GM18507 (cell line): ENCODE measurements at places on chromosomes 5 and 9.

GRCh38 chr5:158819840-158820620 lies 279.7 kb downstream of the EBF1 start:
- peak; percentile 40 for DNase-seq

DNA sequence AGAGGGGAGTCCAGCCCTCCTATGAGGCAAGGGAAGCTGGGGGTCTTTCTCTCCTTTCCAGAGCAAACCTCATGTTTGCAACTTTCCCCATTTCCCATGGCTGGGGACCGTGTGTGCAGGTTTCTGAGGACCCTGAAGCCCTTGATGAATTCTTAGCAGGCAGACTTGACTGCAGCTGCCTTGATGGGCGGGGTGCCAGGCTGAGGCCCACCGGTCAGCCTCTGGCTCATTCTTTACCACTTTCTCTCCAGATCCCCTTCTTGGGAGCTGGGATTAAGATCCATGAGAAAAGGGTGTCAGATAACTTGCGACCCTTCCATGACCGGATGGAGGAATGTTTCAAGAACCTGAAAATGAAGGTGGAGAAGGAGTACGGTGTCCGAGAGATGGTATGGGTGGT lies 30.0 kb upstream of the FOXI1 start:
- DNase-seq = no peak

DNA sequence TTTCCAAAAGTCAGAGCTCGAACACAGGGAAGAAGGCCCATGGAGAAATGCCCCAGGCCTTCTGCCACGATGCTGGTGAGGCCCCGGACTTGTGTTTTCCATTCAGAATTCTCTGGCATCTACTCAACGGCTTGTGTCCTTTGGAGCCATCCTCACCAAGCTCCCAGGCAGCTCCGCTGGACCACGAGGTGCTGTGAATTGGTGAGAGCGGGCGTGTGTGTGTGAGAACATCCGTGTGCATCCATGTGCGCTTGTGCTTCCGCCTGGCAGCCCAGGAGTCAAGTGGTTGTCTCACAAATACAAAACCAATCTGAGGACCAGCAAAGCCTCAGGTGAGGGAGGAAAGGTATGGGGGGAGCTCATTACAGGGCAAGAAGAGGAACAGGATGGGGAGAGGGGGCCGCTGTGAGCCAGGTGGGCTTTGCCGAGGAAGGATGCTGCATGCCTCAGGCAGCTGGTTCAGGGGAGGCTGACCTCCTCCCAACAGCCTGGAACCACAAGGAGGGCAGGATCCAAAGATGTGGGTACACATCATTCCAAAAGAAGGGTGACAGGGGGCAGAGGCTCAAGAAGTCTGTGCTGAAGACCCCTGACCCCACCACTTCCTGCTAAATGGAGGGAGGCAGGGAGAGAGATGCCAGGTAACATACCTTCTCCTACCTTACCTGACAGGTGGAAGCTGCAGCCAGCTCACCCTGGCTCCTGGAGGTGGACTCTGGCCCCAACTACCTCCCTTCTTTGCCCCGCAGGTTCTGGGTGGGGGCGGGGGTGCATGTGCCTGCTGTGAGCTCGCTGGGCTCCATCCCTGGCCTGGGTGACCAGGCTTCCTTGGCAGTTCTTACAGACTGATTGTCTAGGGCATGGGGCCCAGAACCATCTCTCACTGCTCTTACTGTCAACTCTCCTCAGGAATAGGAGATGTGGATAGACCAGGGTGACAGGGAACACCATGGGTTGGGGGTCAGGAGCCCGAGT lies 196.3 kb downstream of the PAX5 start:
- no peak for DNase-seq

- no peak for DNase-seq
Measured at GRCh38 chr5:79576606-79577289, 35.5 kb upstream of the TENT2 start.

DNA sequence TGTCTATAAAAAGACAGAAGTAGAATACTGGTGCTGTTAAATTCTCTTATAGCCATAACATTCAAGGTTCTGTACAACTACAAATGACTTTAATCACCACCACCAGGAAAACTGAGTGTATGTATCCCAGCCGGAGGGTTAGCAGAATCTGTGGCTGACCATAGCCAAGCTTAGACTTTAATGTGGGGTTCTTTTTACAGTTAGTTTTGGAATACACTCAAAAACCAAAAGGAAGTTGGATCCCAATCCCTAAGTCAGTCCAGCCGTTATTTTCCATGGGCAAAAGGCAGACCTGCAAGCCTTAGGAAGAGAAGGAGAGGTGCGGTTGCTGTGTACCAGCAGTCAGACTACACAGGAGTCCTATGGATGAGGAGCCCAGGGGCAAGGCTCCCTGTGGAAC lies 179.8 kb downstream of the ENC1 start:
- no peak for DNase-seq

DNA sequence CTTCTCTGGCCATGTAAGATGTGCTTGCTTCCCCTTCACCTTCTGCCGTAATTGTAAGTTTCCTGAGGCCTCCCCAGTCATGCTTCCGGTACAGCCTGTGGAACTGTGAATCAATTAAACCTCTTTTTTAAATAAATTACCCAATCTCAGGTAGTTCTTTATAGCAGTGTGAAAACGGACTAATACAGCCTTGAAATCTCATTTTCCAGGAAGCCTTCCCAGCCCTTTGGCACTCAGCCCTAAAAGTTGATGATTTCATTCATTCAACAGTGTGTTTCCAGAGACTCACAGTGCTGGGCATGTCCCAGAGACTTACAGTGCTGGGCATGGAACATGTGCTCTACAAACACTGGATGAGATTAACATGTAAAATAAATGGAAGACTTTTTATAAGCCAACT lies 135.8 kb downstream of the DCP2 start:
- DNase-seq = no peak

DNA sequence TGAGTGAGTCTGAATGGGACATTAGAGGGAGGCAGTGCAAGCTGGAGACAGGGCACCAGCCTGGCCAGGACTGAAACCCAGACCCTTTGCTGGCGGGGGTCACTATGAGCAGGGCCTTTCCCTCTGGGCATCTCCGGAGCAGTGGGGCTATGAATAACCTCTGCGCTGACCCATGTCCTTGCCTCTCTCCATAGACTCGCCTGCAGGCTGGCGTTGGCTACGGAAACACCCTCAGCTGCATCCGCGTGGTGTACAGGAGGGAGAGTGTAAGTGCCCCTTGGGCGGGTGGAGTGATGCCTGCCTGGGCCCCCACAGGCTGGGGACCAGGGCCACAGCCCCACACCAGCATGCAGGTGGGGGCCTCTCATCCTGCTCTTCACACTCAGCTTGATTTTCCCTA lies 15.8 kb downstream of the SLC25A48 start:
- DNase-seq = no peak

DNA sequence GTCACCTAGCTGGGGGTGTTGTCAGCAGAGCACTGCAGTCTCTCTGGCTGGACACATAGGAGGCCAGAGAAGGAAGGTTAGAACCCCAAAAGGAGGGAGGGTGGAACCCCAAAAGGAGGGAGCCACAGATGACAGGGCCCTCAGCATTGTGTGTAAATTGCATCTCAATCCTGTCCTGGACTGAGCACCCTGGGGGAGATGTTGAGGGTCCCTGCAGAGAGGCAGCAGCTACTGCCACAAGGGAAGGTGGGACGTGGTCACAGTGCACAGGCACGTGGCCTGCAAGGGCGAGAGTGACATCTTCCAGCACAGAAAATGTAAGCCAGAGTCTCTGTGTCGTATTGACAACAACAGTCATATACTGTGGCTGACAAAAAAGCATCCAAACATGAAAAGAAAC lies 36.5 kb upstream of the CEP72 start:
- no peak for DNase-seq

DNA sequence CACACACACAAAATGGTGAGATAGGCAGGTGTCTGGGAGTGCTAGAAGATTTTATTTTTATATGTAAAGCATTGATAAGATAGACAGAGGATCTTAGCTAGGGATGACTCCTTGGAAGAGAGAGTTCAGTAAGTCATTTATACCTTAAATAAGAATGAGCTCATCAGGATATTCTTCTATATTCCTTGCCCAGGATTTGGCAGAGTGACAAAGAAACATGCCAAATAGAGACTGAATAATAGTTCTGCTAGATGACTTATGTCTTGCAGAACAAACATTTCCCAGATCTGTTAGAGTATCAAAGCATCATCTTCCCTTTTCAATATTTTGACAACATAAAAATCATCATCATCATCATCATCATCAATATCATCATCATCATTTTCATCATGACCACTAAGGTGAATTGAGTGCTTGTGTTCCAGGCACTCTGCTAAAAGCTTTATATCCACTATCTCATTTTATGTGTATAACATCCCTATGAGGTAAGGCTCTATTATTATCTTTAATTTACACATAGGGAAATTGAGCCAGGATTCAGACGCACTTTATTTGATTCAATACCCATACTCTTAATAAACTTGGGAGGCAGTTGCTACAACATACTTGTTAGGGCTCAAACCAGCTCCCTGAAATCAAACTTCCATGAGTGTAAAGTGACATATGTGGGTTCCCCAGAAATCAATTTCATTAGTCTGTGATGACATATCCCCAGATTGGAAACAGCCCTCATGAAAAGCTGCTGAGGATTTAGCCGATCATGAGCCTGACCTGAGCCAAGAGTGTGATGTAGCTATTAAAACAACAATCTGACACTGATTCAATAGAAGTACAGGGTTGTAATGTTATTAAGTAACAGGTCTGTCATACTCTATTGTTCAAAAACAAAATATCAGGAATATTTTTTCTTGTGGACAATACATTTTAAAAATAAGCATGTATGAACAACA lies 176.3 kb upstream of the SEMA6A start:
- DNase-seq = no peak

DNA sequence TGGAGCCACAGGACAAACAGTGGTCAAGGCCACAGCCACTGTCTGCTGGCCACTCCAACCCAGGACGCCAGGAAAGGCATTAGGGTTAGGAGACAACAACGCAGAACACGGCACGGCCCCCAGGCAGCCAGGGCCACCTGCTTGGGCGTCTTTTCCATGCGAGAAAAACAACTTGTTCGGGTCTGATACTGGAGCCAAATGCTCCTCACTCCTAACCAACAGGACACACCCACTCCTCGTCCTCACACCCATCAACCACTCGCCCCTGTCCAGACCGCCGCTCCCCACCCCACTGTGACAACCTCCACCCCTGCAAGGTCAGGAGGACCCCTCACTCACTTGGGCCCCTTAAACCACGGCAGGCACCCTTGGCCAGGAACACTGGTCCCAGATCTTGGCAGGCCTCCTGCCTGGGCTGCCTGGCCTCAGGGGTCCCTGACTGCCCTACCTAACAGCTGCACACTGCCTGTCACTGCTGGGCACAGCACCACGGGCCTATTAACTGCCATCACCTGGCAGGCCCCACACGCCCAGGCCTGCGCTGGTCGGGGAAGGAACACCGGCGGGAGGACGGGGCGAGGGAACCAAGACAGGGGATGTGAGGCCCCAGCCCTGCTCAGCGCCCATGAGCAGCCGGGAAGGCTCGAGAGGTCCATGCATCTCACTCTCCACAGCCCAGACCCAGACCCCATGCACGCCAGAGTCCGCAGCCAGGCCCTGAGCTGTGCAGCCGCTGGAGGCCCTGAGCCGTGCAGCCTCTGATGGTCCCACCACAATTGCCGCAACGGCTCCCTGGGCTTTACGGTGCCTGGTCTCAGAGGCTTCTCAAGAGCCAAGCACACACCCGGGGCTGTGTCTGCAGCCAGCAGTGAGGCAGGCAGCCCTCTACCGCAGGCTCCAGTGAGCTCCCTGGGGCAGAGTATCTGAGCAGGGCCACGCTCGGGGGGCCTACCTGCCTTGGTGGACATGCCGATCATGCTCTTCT lies 13.8 kb downstream of the CLPTM1L start:
- no peak for DNase-seq

DNA sequence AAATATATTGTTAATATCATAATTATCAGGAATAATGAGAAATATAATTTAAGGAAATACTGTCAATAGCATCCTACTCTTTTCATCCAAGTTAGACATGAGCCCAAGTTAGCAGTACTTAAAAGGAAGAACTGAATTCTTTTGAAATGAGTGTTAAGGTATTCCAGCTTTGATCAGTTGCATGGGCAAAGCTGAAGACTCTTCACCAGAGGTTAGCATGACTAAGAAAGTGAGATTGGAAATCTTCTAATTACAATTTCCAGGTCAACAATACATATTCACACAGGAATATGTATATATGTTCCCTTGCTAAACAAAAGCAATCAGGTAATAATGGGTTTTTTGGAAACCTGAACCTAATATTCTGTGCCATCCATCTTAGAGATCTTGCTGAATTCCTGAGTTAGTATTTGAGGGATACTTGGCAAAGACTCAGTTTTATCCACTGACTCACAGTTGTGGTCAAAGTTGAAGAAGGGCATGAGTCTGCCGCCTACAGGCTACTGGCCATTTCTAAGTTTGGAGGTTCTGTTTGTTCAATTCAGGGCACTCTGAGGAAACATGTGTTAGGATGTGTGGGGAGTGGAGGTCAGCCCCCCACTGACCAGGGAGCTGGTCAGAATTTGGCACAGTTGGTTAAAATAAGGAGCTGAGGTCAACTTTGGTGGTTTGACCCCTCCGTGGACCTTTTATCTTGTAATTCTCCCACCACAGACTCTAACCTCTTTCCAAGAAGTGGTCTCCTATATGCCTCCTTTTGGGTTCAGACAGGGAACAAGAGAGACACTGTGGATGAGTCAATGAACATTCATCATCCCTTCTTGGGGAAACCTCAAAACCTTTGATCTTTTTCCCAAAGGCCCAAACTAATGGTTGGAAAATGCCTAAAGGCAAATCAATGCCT lies 118.3 kb downstream of the PIK3R1 start:
- DNase-seq = no peak

- no peak for DNase-seq
Measured at GRCh38 chr5:88708021-88708420, 175.0 kb downstream of the MEF2C start.

- DNase-seq = no peak
Measured at GRCh38 chr5:127425037-127425436, 92.4 kb upstream of the PRRC1 start.

DNA sequence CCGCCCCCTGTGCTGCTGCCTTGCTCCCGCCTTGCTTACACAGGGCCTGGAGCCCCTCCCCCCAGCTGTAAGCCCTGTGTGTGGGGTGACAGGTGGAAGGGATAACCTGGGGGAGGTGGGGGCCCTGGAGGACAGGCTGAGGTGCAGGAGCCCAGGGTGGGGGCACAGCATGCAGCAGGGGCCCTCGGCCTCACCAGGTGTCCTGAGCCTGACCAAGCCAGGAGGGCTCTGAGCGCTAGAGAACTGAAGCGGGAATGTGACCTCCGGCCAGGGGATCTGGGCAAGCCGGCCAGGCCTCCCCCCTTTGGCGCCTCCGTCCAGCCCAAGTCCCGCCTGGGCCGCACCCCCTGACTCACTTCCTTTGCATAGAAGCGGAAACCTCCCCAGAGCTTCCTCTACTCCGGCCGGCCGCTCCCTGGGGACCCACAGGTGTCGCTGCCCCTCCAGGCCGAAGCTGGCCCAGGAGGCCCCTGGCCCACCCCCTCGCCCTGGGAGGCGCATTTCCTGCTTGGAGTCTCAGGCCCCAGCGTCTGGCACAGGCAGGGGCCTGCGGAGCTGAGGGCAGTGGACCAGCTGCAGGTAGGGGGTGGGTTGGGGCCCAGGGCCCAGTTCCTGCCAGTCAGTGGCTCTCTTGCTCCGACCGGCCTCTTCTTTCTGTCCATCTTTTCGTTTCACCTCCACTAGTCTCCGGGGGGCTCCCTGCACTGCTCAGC lies at the start of gene TOR4A:
TOR4A (plus strand) TSS at position 398 of the 713 bp plus-strand sequence. CDS start 964 bp downstream, outside the sequence.
- peak; percentile 81 for DNase-seq

- no peak for DNase-seq
Measured at GRCh38 chr9:30628915-30629567, 1755.4 kb upstream of the ACO1 start.
